ENCODE measurements at places on chromosomes 11 and 22. TPM values are rescaled to one million over a fixed set of nuclear protein-coding genes. Genes with fewer than 3 reads are reported as not detected.

SLC5A1 gene
- polyA plus RNA-seq = 0.18 TPM

- no peaks in the 10 kb centered on the region for H3K27me3 ChIP-seq
- no peak for DNase-seq
- no peak overlapping the region for H3K27ac ChIP-seq
- no peak overlapping the region for H3K4me3 ChIP-seq
Observed at GRCh38 chr11:74057249-74058151, 48.6 kb upstream of the UCP3 start.

GAL gene
- polyA plus RNA-seq = 9.1 TPM

GRCh38 chr11:74320538-74320937 lies 9.1 kb upstream of the P4HA3 start:
- no peaks in the 10 kb centered on the region for H3K27me3 ChIP-seq
- H3K36me3 ChIP-seq = no peaks in the 10 kb centered on the region
- no peak overlapping the region for H3K4me3 ChIP-seq
- H3K27ac ChIP-seq = no peak overlapping the region
- no peak for DNase-seq

DNA sequence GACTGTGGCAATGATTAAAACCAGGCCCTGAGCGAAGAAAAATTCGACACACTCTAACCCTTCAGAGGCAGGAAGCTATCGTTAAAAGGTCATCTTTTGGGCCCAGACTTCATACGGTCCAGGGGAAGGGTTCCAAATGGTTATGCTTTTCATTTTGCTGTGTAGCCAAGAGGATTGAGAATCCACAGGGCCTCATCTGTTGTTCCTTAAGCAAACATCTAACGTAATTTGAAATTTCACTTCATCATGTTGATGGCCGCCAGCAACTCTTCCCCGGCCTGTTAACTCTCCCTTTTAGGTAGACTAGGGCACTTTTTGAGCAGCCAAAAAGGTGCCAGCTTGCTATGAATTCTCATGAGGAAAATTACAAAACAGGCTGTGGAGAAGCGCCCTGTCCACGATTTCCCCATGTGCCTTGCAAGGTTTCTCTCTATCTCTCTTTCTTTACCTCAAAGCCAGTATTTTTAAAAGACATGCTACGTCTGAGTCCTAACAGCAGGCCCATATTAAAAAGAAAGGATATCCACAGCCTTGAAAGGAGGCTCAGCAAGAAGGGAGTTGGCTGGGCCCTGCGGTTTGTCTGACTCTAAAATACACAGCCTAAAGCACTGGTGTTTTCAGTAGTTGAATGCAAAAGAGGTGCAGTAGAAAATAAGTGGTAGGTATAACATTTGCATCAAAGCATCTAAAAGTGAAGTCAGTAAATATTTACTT lies 356.3 kb upstream of the NARS2 start:
- peaks cover 5% of the 10 kb centered on the region for H3K4me1 ChIP-seq
- no peaks in the 10 kb centered on the region for H3K27me3 ChIP-seq
- no peak for DNase-seq
- H3K36me3 ChIP-seq = no peaks in the 10 kb centered on the region
- no peak overlapping the region for H3K4me3 ChIP-seq

- DNase-seq = no peak
- H3K4me1 ChIP-seq = no peaks in the 10 kb centered on the region
- no peak overlapping the region for H3K27ac ChIP-seq
- H3K27me3 ChIP-seq = no peaks in the 10 kb centered on the region
- no peak overlapping the region for H3K4me3 ChIP-seq
Observed at GRCh38 chr11:30312243-30312642, 10.7 kb upstream of the ARL14EP start.

DNA sequence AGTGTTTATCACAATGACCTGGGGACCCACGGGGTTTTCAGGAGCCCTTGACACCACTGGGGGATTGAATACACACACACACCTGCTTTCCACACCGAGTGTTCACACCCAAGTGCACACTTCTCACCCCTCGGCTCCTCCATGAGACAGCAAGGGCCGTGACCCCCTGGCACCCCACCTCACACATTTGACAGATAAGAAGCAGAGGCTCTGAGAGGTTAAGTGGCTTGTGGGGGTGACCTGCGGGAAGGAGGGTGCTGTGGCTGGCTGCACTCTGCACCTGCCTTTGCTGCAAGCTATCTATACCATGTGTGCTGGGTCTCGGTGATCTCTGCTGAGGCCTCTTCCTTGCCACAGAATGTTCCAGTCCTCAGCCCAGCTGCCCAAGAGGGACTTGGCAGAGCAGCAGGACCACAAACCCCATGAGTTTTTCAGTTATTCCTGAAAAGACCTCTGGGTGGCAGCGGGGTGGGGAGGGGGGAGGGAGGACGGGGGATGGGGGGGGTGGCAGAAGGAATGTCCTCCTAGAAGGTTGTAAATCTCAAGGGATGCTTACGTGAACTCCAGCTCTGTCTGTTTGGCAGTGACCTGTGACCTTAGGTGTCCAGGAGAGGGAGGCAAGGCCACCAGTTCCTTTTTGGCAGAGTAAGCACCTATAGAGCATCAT lies 47.9 kb upstream of the RFPL3 start:
- H3K27me3 ChIP-seq = no peaks in the 10 kb centered on the region
- H3K36me3 ChIP-seq = no peaks in the 10 kb centered on the region
- no peak for DNase-seq
- H3K4me1 ChIP-seq = no peaks in the 10 kb centered on the region
- no peak overlapping the region for H3K27ac ChIP-seq

GRCh38 chr22:20430720-20431510 lies 6.7 kb downstream of the SCARF2 start:
- H3K27me3 ChIP-seq = peaks cover 40% of the 10 kb centered on the region
- H3K4me1 ChIP-seq = peaks cover 53% of the 10 kb centered on the region
- peak overlapping the region; percentile 18 for H3K4me3 ChIP-seq
- no peak overlapping the region for H3K27ac ChIP-seq

SCN3B gene
- 97.5 TPM for polyA plus RNA-seq

CD3D gene
- not detected for polyA plus RNA-seq

CARD16 gene
- 1.1 TPM for polyA plus RNA-seq

PIH1D2 gene
- polyA plus RNA-seq = 5.3 TPM

DNA sequence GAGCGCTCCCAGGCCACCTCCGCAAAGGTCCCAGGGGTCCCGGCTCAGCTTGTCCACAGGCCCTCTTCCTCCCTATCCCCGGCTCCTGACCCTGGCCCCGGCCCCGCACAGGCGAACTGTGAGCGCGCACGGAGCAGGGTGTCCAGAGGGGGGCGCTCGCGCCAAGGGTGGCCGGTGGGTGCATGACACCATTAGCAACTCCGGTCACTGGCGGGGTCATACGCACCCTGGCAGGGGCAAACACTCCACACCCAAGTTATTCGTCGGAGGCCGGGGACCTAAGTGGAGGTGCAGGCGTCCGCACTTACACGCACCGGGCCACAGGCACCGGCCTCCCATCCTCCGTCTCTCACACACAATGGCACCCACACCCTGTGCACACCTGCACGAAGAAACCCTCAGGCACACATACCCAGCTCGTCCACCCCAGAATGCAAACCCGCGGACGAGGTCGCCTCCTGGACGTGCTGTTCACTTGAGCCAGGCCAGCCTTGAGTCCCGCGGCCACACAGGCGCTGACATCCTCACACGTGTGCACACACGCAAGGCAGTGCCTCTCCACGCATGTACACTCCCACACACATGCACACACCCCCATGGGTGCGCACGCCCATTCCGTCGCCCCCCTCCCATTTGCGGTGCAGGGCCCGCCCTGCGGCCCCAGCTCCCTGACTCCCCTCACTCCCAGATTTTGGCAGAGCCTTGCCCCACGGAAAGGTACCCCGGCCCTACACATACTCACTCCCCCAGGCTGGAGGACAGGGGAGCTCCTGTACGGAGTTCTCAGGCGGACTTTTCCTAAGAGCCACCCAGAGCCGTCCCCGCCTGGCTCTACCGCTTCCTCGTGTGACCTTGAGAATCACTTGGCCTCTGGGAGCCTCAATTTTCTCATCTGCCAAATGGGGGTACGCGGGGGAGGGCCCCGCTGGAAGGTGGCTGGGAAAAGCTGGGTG lies at the start of gene RASGRP2:
Gene RASGRP2, minus strand, starts transcription at position 552 of the 953 bp plus-strand sequence. CDS start 1,276 bp downstream, outside the sequence.
- peaks cover 31% of the 10 kb centered on the region for H3K36me3 ChIP-seq
- peak; percentile 70 for DNase-seq
- H3K4me3 ChIP-seq = peak within 1 kb of the TSS; percentile 54
- peak within 1 kb of the TSS; percentile 47 for H3K27ac ChIP-seq
- peaks cover 52% of the 10 kb centered on the region for H3K4me1 ChIP-seq
- peaks cover 31% of the 10 kb centered on the region for H3K27me3 ChIP-seq

GRCh38 chr22:46573781-46574437 lies 36.5 kb upstream of the CELSR1 start:
- no peak for DNase-seq
- no peaks in the 10 kb centered on the region for H3K27me3 ChIP-seq
- no peak overlapping the region for H3K4me3 ChIP-seq
- peaks cover 26% of the 10 kb centered on the region for H3K4me1 ChIP-seq

OR51S1 gene
- polyA plus RNA-seq = not detected

Data from spinal cord (tissue), 10 donors.